ENCODE measurements at places on chromosomes 2 and 18.
A peak's percentile ranks its signal among the peaks of the same experiment; 100 is the strongest.

- ATAC-seq: peak; percentile 89
These were observed 5.5 kb downstream of the CCDC102B start for GRCh38 chr18:68803356-68803755.

DNA sequence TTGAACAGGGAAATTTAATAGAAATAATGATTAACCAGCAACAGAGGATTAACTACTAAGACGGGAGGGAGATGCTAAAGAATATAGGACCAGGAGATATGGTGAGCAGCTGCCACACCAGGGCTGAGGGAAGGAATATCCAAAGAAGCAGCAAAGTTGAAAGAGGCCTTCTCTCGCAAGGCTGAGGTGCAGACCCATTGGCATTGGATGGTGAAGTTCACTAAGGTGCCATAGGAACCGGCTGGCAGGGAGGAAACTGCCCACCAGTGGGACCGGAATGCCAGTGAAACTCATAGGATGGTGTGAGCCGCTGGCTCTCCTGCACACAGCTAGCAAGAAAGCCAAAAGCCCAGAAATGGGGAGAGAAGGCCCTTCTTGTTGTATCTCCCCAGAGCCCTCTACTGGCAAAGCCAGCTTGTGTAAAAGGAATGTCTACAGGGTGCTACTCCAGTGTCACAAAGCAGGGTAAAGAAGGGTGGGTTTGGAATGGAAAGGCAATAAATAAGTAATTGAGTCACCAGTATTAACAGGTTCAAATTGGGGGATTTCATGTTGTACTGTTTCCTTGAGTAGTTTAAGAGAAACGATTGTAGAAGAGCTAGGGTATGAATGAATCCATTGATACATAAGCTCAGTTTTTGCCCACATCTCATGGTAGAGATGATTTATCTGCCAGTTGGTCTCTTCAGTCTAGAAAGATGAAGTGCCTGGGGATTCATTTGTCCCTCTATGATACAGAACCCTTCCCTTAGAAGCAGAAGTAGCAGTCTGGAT, 36.0 kb downstream of the FARP2 start:
- ATAC-seq: no peak

- ATAC-seq: peak; percentile 98
These were observed at the start of gene TMEM214 for GRCh38 chr2:27032495-27033252. TSS of gene TMEM214 (plus strand) at chr2:27032965. CDS start at chr2:27033016, 51 bp downstream.

DNA sequence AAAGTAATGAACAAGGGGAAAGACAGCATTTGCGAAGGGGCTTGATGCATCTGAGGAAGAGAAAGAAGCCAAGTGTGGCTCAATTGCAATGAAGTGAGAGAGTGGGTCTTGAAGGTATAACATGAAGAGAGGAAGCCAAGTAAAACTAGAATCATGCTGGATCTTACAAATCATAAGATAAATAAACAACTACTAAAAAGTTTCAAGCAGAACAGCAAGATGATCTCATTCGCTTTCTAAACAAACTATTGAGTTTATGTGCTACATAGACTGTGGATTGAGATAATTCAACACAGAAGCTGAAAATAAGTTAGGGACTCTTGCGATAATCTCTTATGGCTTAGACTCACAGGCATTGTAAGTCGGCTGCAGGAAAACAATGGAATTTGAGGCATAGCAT, 1310.5 kb upstream of the NRXN1 start:
- no peak for ATAC-seq

DNA sequence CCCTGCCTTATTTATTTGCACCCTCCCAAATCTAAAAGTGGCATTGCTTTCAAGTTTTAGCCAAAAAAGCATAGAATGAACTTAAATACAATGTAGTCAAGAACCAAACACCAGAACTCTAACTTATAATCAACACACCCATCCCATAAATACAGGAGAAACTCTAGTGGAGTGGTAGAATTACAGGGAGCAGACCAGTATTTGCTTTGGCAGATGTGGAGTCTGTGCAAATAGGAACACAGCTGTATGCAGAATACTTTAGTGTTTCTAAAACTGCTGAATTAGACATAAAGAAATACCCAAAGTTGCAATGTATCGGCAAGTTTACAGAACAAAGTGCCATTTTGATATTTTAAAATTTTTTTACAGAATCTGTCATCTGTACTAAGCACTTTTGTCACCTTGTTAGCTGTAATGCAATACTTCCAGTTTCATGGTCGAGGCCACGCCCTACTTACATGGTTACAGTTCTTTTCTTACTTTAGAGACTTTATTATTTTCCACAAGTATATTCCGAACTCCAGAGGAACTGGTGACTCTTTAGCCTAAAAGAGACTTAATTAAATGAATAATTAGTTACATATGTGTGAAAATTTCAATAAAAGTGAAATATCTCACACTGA, 23.7 kb upstream of the COL5A2 start:
- no peak for ATAC-seq

DNA sequence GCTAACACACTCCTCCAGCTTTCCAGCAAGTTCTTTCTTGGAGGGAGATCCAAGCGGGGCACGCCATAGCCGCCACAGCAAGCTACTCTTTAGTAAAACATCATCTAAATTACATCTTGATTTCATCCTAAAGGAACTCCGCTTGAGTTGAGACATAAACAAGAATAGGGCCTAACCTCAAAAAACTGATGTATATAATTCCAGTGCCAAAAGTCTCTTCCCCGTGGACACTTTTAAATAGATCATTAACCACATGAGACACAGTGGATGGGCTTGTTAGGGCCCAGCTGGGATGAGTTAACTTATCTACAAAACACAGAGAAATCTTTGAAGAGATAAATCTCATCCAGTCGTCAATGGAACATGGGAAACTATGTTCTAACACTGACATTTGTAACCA, 20.8 kb upstream of the MLPH start:
- no peak for ATAC-seq

DNA sequence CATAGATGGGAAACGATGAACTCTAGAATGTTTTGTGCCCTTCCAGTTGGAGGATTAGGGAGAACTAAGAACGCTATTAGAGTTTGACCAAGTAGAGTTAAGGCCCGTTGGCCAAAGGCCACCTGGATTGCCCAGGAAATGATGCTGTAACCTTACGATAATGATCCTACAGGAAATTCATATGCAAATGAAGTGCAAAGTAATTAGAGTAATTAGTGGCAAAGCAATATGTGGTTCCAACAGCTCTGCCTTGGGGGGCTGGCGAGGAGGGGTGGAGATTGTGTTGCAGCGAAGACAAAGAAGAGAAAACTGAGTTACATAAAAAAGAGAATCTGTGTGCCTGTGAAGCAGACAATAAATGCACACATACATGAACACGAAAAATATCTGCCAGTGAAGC, 61.5 kb upstream of the BOD1L2 start:
- no peak for ATAC-seq

GRCh38 chr18:30432349-30432748, 610.2 kb downstream of the DSC3 start:
- ATAC-seq: no peak

- no peak for ATAC-seq
These were observed 178.9 kb downstream of the LNPK start for GRCh38 chr2:175823002-175823706.

- no peak for ATAC-seq
These were observed 118.0 kb upstream of the HS6ST1 start for GRCh38 chr2:128436479-128437203.

GRCh38 chr2:44836174-44836573, 105.3 kb upstream of the SIX3 start:
- no peak for ATAC-seq

GRCh38 chr2:188787021-188787657, 187.0 kb upstream of the COL3A1 start:
- ATAC-seq: peak; percentile 69

- no peak for ATAC-seq
These were observed 67.6 kb downstream of the TBC1D8 start for GRCh38 chr2:101083613-101084012.

GRCh38 chr2:212694398-212694797, 155.8 kb upstream of the ERBB4 start:
- no peak for ATAC-seq

DNA sequence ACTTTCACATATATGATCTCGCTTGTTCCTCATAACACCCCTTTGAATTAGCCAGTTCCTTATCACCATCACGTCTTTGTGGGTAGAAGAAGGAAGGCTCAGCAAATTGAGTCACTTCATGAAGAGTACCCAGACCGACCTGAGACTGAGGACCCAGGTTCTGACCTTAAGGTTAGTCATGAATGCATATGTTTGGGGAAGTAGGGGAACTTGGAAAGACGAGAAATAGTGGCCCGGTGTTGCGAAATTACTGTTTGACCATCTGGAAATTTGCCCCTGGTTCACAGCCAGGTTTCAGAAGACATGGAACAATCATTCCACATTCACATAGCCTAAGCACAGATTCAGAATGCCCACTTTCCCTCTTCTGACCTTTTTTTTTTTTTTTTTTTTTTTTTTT, 59.8 kb downstream of the MEIS1 start:
- ATAC-seq: peak; percentile 51

DNA sequence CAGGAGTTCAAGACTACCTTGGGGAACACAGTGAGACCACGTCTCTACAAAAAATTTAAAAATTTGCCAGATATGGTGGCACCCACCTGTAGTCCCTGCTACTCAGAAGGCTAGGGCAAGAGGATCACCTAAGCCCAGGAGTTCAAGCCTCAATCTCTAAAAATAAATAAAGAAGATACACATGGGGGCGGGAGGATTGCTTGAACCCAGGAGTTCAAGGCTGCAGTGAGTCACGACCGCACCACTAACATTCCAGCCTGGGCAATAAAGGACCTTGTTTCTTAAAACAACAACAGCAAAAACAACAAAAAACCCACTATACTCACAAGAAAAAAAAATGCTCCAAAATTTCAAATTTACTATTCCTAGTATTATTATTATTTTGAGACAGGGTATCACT, 10.0 kb upstream of the ICA1L start:
- no peak for ATAC-seq

GRCh38 chr2:64617631-64618151, 36.0 kb downstream of the SERTAD2 start:
- ATAC-seq: no peak

DNA sequence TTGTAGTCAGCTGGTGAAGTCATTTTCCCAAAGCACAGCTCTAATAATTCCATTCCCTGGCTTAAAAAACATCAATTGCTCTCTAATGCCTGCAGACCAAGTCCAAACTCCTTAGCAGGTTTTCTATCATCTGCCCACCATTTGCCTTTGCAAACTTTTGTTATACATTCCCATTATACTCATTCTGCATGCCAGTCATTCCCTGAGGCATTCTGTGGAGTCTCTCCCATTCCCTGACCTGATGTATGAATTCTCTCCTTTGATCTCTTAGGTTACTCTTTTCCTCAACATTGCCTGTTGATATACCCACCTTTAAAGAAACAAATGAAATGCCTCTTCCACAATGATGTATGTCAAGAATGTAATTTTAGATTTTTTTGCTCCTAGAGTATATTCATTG, 852.0 kb upstream of the FSHR start:
- ATAC-seq: no peak

DNA sequence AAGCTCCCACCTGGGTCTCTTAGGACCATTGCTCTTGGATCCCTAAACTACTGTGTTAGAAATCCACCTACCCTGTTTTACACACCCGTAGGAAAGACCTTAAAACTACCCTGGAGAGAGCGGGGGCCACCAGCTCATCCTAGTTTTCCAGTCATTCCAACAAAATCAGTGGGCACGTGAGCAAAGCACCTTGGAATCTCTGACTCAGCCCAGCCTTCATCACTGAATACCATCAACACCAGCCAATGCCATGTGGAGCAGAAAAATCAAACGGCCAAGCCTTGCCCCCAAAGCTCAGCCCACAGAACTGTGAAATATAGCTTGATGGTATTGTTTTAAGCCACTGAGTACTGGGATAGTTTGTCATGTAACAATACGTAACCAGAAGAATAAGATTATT, 449.7 kb upstream of the CHAC2 start:
- no peak for ATAC-seq

DNA sequence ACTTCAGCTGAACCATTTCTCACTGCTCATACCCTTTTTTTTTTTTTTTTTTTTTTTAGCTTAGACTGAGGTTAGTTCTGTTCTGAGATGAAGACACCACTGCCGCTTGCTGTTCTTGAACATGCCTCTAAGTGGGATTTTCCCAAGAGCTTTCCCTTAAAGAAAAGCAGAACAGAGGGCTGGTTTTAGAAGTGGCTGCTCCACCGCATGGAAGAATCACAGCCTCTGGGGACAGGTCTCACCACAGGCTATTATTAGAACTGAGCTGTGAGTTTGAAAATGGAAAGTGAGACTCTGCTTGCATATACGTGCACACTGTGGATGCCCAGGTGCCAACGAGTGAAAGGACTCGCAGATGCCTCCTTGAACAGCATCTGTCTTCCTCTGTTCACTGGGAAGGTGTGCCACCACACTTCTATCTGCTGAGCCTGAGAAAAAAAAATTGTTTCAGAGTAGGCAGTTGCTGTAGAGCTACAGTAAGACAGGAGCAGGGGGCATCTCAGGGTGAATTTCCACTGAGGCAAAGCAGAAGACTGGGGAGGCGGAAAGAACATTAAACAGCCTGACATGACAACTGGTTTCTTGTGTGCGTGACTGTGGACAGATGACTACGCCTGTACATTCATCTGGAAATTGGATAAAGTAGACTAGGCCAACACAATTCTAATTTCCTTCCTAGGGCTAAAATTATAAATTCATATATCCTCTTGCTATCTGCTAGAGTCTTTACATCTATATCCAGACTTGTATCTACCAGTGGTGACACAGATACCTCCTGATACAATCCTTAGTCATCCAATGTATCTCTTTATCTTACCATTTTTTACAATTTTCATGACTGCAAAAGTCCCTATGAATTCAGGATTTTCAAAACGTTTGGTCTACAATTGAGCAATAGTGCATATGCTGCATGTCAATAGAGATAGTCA, 1045.7 kb upstream of the CELF4 start:
- no peak for ATAC-seq

DNA sequence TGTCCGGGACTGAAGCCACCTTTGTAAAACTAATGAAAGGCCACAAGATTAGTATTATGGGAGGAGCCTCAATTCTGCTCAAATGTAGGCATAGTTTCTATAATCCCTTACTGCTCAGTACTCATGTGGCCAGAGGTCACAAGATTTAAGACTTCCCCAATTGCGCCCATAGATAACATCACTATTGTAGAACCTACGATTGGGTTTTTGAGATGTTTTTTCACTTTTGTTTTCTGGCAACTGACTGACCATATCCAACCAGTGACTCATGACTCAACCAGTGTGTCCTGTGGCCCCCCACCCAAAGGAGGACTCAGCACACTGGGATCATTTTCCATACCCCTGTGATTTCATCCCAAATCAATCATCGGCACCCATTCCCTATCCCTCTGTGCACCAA, 15.2 kb upstream of the TSPYL6 start:
- ATAC-seq: no peak

GRCh38 chr2:239548451-239548871, 147.6 kb upstream of the HDAC4 start:
- ATAC-seq: no peak

GRCh38 chr2:30110773-30111172, 36.0 kb upstream of the YPEL5 start:
- no peak for ATAC-seq

- ATAC-seq: no peak
These were observed 9.9 kb downstream of the MOB1A start for GRCh38 chr2:74168739-74169138.

- ATAC-seq: no peak
These were observed 326.2 kb upstream of the RAB6C start for GRCh38 chr2:129653246-129653645.

Measured in gastroesophageal sphincter (tissue), 4 donors.